ENCODE measurements at places on chromosomes 16 and 17. TPM values are rescaled to one million over a fixed set of nuclear protein-coding genes. Genes with fewer than 3 reads are reported as not detected.

TNFSF12 gene
- total RNA-seq = 10.7 TPM

SDR42E2 gene
- total RNA-seq = not detected

PTX4 gene
- total RNA-seq = not detected

SLC16A6 gene
- total RNA-seq = 0.24 TPM

ITGAX gene
- not detected for total RNA-seq

RASL10B gene
- 13.7 TPM for total RNA-seq

PHOSPHO1 gene
- not detected for total RNA-seq

PERCC1 gene
- 7.1 TPM for total RNA-seq

MYH1 gene
- total RNA-seq = not detected

CDRT15 gene
- total RNA-seq = not detected

ZPBP2 gene
- not detected for total RNA-seq

ALOX15 gene
- total RNA-seq = 0.69 TPM

NME4 gene
- total RNA-seq = 151 TPM

OR4D1 gene
- total RNA-seq = not detected

CES1 gene
- not detected for total RNA-seq

CD300LD gene
- not detected for total RNA-seq

POLR2C gene
- total RNA-seq = 69.6 TPM

TP53TG3B gene
- total RNA-seq = not detected

NOMO2 gene
- total RNA-seq = 113 TPM

TNFRSF13B gene
- total RNA-seq = not detected

RHOT1 gene
- 33.1 TPM for total RNA-seq

COA3 gene
- 85.4 TPM for total RNA-seq

SLFN13 gene
- 33.6 TPM for total RNA-seq

SP6 gene
- total RNA-seq = 0.74 TPM

CRYBA1 gene
- not detected for total RNA-seq

ZSCAN10 gene
- total RNA-seq = 0.34 TPM

RTN4RL1 gene
- 12.4 TPM for total RNA-seq

CTU2 gene
- total RNA-seq = 18.2 TPM

CACNA1G gene
- total RNA-seq = 0.36 TPM

AANAT gene
- not detected for total RNA-seq

SMG6 gene
- 47.7 TPM for total RNA-seq

RAB11FIP3 gene
- total RNA-seq = 92.7 TPM

KRT39 gene
- not detected for total RNA-seq

CLEC3A gene
- total RNA-seq = not detected

NETO2 gene
- 54.5 TPM for total RNA-seq

NTN3 gene
- 2.5 TPM for total RNA-seq

SMARCD2 gene
- 63.8 TPM for total RNA-seq

DOC2B gene
- 1.3 TPM for total RNA-seq

ANKRD40CL gene
- not detected for total RNA-seq

CD300E gene
- total RNA-seq = not detected

NKD1 gene
- 2.8 TPM for total RNA-seq

SLC6A2 gene
- total RNA-seq = not detected

All from progenitor cell of endocrine pancreas (in vitro differentiated cells).